ENCODE measurements at places on chromosomes 5 and 9.

DNA sequence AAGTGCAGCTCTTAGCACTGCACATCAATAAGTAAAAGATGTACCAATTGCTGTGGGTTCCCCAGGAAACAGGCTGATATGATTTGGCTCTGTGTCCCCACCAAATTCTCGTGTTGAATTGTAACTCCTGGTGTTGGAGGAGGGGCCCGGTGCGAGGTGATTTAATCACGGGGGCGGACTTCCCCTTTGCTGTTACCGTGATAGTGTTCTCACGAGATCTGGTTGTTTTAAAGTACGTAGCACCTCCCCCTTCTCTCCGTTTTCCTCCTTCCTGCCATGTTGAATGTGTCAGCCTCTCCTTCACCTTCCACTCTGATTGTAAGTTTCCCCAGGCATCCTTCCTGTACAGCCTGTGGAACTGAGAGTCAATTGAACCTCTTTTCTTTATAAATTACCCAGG lies 93.2 kb upstream of the ACTBL2 start:
- no peak for DNase-seq

DNA sequence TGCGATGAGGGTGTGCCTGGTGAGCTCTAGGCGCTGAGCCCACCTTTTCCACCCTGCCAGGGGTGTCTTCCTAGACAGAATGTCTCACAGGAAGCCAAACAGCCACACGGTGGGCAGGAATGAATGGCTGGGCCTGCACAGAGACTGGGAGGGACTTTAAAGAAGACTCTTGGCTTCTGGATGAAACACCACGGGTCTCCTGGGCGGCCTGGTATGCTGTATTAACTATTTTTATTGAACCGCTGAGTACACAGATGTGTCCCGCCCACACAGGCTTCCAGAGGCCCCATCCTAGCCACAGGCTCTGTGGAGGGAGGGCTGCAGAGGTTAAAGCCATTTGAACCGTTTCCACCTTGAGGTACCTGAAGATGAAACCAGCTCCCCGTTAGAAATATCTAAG lies 115.2 kb upstream of the CXCL14 start:
- DNase-seq: no peak

DNA sequence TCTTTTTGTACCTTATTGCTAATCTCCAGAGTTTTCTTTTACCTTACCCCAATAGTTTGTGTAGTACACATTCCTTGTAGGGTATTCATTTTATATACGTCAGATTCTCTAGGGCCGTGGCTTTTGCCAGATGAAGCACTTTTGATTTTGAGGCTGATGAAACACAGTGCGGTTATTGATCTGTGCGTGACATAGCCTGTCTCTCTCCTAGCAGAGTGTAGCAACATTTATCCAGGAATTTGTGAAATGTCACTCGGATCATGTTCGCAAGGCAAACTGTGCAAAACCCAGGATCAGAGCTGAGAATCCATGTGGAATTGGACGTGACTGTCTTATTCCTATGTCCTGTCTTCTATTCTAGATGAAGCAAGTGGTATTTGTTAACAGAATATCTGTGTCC lies 142.0 kb upstream of the SH3GL2 start:
- DNase-seq: no peak

DNA sequence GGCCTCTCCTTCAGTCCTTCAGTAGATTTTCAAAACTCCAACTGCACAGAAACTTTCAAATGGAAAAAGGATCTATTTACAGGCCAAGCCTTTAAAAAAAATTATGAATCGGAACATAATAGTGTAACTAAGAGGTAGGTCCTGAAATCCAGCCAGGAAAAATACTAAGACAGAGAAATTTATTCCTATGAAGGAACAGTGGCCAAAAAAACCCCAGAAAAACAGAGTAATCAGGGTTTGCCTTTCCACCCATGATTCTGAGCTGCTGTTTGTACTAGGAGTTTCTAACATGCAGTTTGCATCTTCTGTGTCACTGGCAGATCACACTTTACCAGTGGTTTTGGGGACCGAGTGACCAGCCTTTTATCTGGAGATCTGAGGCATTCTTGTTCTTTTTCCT lies 93.1 kb upstream of the TMED7 start:
- DNase-seq: no peak

GRCh38 chr5:56257010-56257409 lies 23.9 kb upstream of the ANKRD55 start:
- no peak for DNase-seq

DNA sequence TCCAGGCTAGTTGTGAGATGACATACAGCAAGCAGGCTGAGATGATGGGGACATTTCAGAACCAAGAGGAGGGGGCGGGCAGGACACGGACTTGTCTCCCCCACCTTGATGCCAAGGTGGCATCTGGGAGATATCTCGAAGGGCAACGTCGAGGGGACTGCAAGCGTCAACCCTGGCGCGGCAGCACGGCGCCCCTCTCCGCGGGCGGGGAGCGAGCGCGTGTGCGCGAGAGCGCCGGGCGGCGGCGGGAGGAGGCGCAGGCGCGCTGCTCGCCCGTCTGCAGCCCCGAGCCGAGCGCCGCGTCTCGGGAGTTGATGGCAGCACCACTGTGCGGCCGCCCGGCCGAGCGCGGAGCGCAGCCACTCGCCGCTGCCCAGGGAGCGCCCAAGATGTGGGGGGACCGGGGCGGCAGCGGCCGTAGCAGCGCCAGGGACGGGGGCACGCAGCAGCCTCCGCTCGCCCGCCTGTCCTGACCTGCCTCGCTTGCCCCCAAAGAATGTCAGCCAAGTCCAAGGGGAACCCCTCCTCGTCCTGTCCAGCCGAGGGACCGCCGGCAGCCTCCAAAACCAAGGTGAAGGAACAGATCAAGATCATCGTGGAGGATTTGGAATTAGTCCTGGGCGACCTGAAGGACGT lies at the start of gene PRR16:
Gene PRR16, plus strand, starts transcription at position 310 of the 636 bp plus-strand sequence.
- peak; percentile 80 for DNase-seq

GRCh38 chr5:75510836-75511434 lies 494 bp downstream of the CERT1 start:
- no peak for DNase-seq

GRCh38 chr5:10857338-10857733 lies 96.3 kb upstream of the DAP start:
- no peak for DNase-seq

- no peak for DNase-seq
Measured at GRCh38 chr5:56700711-56701110, 114.6 kb upstream of the MAP3K1 start.

- no peak for DNase-seq
Measured at GRCh38 chr5:168360521-168361285, 69.3 kb downstream of the WWC1 start.

DNA sequence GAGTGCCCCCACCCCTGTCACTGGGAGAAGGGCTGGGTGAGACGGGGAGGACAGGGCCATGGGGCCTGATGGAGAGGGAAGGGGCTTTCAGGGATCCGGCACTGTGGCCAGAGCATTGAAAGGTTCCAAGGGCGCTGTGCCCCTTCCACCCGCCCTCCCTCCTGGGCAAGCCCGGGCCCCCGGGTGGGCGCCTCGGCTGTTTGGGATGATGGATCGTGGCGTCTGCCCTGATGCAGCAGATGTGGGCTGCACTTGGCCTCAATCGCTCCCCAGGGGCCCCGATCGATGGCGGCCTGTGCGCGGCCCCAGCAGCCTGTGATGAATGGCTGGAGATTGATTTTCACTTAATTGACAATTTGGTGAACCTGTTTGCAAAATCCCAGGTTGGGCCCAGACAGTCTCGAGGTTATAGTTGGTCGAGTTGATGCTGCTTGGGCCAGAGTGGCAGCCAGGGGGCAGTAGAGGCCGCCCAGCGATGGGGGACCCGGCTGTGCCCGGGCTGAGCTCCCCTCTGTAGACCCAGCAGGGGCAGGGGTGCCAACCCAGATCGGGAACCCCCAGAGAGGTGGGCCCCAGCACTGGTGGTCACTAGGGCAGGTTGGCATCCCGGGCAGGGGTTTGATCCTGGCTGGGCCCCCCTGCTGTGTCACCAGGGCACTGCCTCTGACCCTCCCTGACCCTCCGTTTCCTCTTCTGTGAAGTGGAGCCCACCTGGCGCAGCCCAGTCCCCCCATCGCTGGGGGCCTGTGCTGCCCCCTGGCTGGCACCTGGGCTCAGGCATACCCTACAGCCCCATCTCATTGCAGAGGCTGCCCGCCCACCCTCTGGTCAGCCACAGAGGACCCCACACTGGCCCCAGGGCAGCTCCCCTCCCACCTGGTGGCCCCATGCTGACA lies 34.7 kb downstream of the LHX3 start:
- DNase-seq: peak; percentile 50

GRCh38 chr5:56610093-56610698 lies 205.2 kb upstream of the MAP3K1 start:
- no peak for DNase-seq

DNA sequence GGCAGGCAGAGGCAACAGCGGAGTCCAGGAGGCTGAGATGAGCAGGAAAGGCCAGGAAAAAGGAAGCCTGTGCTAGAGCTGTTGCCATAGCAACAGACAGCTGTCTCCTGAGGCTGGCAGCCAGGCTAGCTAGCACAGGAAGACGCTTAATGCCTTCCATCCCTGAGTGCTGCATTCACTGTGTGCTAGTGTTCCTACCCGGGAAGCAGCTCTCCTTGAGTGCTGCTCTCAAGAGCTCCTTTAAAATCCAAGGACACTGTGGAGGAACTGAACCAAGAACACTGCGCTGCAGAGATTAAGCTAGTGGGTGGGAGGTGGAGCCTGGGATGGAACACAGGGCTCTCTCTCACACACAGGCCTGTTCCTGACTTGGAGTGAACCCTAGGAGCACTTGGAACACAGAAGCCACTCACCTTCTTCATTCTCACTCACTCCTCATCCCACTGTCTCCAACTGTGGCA lies 53.5 kb upstream of the IL7R start:
- DNase-seq: peak; percentile 54

DNA sequence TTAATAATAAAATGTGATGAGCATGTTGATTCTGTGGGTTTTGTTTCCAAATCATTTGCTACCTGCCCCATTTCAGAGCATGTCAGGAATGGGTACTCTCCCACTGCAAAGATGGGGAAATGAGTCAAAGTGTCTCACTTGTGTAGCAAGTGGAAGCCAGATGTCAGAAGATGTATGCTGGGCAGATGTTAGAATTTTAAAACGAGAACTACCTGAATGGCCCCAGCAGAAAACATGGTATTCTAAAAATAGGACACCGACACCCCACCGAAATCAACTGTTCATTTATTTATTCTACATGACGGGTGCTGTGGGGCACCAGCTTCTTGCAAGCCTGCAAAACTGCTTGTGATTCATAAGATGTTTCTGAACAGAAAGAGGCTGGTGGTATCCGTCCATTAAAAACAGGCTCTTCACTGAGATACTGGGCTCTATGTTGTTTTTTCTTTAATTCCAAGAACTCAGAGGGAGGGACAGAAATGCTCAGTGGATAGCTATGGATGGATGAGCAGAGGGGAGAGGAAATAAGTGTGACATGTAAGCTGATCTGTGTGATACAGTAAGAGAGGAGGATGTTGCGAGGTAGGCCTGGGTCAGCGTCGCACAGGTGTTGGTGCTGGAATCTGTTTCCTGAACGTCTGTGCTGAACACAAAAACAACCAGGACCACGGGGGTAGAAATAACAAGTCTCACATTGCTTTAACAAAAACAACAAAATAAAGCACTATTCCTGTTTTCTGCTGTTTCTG lies 157.2 kb downstream of the EFNA5 start:
- no peak for DNase-seq

- no peak for DNase-seq
Measured at GRCh38 chr9:37904445-37905130, 661 bp upstream of the SLC25A51 start.

- DNase-seq: no peak
Measured at GRCh38 chr9:78408388-78408787, 111.5 kb downstream of the PSAT1 start.

- peak; percentile 43 for DNase-seq
Measured at GRCh38 chr5:35773967-35774366, 82.7 kb upstream of the IL7R start.

- no peak for DNase-seq
Measured at GRCh38 chr5:43390471-43390870, 21.7 kb downstream of the CCL28 start.

- no peak for DNase-seq
Measured at GRCh38 chr9:36301227-36301626, 43.0 kb upstream of the GNE start.

GRCh38 chr9:120438111-120438510 lies 141.9 kb downstream of the CDK5RAP2 start:
- DNase-seq: no peak

- no peak for DNase-seq
Measured at GRCh38 chr5:72204946-72205345, 97.7 kb downstream of the MAP1B start.

- no peak for DNase-seq
Measured at GRCh38 chr5:610011-610743, 2.0 kb upstream of the CEP72 start.

- no peak for DNase-seq
Measured at GRCh38 chr5:88657136-88657535, 225.8 kb downstream of the MEF2C start.

DNA sequence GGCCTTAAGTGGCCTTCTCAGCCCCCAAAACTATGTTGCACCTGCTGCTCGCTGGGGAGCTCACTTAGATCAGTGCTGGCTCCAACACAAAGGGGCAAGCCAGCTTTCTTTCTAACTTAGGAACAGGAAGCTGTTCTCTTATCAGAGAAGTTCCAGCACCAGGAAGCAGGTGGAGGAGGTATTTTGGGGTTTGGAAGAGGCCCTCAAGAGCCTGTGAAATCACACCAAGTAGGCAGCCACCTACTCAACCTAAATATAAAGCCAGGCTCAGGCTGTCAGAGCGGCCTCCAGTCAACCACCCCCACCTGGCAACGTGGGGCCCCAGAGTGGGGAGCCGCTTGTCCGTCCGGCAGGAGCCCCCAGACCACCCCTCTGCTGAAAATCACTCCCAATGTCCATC lies 152.8 kb downstream of the OLFM1 start:
- DNase-seq: no peak

GRCh38 chr9:110156902-110157301 lies 51.1 kb downstream of the C9orf152 start:
- DNase-seq: peak; percentile 70

DNA sequence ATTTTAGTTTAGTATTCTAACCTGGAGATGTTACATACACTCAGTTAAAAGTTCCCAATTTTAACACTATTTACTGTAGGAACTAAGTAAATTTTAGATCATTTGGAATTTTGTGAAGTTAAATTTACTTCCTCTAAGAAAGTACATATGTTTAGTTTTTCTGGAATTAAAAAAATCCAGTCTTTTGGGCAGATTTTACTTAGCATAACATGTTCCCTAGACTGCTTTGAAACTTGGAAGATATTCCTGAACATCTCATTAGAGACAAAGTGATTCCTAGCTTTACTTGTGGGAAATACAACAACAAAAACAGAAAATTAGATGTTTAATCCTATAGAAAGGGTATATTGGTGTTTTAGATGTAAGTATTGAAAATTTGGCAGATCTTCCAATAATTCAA lies 930.0 kb upstream of the PTPRD start:
- no peak for DNase-seq

GRCh38 chr5:168362097-168362885 lies 70.8 kb downstream of the WWC1 start:
- DNase-seq: no peak

GRCh38 chr5:149288436-149288835 lies 16.8 kb downstream of the AFAP1L1 start:
- no peak for DNase-seq

- no peak for DNase-seq
Measured at GRCh38 chr5:142388696-142389095, 63.9 kb upstream of the SPRY4 start.

GRCh38 chr5:43642428-43642827 lies 39.4 kb downstream of the NNT start:
- no peak for DNase-seq

- no peak for DNase-seq
Measured at GRCh38 chr9:74282526-74283253, 214.4 kb upstream of the RORB start.

GRCh38 chr5:153831973-153832372 lies 206.7 kb downstream of the FAM114A2 start:
- DNase-seq: no peak

- DNase-seq: no peak
Measured at GRCh38 chr9:14131356-14132088, 182.4 kb downstream of the NFIB start.

Measured in Daoy (cell line).